Stimulated activated CD8-positive, alpha-beta memory T cell treated with anti-CD3 and anti-CD28 coated beads, Interleukin-15, amount 100 ng/mL, for 48 hours (primary cell): ENCODE measurements at places on chromosomes 7 and 10.

- no peak for DNase-seq
These were observed 9.3 kb upstream of the SPOCK2 start for GRCh38 chr10:72097448-72098300.

DNA sequence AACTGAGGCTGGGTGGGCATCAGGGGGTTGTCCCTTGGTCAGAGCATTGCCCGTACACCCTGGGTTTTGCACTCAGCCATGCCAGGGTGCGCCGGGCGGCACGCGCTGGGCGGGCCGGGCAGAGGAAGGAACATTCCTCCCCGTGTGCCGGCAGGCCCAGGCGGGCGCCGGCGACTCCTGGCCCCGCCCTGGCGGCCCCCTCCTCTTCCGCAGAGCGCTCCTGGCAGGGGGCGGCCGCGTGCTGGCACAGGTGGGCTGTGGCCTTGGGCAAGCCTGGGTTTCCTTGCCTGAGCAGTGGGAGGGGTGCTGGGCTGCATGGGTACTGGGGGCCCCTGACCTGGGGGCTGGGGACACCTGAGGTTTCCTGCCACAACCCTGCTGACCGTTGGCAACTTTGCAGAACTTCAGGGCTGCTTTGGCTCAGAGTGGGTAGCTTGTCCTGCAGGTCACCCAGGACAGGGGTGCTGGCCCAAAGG is 3.9 kb downstream of the LFNG start:
- DNase-seq, result no peak

GRCh38 chr10:9305018-9305655 is 1250.6 kb downstream of the GATA3 start:
- no peak for DNase-seq

GRCh38 chr10:88980247-88980646 is 10.4 kb upstream of the FAS start:
- no peak for DNase-seq

GRCh38 chr10:83205861-83206260 is 933.4 kb upstream of the GHITM start:
- DNase-seq, result no peak

- peak; percentile 56 for DNase-seq
These were observed 2.6 kb downstream of the MRPS33 start for GRCh38 chr7:141012044-141012685.

GRCh38 chr7:112371701-112372100 is 78.6 kb upstream of the IFRD1 start:
- DNase-seq, result no peak

DNA sequence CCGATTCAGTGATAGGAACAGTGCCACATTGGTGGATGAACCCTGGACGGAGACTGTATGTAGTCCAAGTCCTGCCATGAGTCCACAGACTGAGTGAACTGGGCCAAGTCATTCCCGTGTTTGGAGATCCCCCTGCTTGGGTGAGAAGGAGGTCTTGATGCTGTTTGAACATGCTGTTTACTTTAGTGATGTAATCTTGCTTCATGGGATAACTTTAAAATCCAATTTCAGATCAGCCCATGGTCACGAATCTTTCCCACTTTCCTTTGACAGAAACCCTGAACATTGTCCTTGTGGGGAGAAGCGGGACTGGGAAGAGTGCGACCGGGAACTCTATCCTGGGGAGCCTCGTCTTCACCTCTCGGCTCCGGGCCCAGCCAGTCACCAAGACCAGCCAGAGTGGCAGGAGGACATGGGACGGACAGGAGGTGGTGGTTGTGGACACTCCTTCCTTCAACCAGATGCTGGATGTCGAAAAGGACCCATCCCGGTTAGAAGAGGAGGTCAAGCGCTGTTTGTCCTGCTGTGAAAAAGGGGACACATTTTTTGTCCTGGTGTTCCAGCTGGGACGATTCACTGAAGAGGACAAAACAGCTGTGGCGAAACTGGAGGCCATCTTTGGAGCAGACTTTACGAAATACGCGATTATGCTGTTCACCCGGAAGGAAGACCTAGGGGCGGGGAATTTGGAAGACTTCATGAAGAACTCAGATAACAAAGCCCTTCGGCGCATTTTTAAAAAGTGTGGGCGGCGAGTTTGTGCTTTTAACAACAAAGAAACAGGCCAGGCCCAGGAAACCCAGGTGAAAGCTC is 26.6 kb downstream of the GIMAP8 start:
- DNase-seq, result no peak

GRCh38 chr7:150753826-150754603 is 16.8 kb downstream of the GIMAP5 start:
- no peak for DNase-seq

GRCh38 chr7:117153016-117153545 is 169.8 kb downstream of the WNT2 start:
- DNase-seq, result no peak

DNA sequence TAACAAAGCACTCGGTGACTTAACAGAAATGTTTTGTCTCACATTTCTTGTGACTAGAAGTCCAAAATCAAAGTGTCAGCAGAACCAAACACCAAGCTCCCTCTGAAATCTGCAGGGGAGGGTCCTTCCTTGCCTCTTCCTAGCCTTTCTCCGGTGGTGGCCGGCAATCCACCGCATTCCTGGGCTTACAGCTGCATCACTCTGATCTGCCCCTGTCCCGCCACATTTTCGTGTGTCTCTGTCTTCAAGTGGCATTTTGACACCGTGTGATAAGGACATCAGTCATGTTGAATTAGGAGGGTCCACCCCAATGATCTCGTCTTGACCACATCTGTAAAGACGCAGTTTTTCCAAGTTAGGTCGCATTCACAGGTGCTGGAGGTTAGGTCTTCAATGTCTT is 30.5 kb upstream of the TOMM7 start:
- no peak for DNase-seq

- DNase-seq, result no peak
These were observed 27.3 kb downstream of the TFAM start for GRCh38 chr10:58412502-58412961.

- no peak for DNase-seq
These were observed 15.1 kb downstream of the SNX10 start for GRCh38 chr7:26306790-26307189.

DNA sequence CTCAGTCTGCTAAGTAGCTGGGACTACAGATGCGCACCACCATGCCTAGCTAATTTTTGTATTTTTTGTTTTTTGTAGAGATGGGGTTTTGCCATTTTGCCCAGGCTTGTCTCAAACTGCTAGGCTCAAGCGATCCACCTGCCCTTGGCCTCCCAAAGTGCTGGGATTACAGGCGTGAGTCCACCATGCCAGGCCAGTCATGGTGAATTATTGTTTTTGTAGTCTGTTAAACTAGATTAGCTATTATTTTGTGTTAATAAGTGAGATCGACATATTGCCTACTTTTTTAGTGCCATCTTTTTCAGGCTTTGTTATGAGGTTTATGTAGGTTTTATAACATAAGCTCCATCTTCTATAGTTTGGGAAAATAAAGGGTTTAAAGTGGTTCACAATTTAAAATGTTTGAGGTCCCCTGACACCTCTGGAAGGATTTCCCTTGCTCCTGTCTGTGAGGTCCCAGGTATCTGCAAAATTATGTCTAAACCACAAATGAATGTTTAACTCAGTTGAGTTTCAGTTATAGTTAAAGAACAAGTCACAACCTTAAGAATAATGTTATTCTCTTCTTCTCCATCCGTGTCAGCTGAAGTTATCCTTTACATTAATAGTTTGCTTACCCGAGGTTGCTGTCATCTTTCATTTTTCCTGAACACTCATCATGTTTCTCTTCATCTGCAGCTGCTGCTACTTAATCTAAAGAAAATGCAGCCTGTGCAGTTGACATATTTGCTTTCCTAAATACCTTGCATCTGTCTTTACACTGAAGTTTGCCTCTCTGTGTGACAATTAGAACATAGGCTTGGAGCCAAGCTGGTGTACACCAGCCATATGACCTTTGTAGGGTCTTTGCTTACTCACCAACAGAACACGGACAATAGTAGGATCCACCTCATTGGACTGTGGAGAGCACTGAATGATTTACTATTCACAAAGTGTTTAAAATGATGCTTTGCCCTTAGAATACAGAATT is 8.9 kb upstream of the VSTM4 start:
- no peak for DNase-seq

DNA sequence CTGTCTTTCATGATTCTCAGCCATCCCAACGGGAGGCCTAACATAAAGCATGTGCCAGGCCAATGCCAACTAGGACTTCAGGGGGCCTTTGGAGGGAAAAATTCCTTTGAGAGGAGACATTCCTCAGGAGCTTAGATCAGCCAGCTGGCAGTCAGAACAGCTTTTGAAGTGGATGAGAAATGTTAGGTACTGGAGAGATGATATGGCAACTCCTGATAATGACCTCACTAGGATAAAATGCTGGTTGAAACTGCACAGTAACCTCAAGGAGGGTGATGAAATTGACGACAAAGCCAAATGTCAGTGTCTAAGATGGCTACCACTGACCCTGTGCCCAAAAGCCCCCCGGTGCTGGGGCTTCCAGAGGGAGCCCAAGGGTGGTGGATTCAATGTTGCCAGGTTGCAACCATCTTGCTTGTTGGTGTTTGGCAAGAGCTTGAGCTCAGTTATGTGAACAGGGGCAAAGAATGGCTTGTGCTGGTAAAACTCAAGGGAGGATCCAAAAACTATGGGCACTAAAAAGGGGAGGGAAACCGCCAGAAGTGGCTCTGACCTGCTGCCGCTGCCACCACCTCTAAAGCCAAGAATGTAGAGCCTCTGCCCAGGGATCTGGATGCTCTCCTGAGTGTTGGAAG is 121.2 kb downstream of the UBE2H start:
- no peak for DNase-seq

DNA sequence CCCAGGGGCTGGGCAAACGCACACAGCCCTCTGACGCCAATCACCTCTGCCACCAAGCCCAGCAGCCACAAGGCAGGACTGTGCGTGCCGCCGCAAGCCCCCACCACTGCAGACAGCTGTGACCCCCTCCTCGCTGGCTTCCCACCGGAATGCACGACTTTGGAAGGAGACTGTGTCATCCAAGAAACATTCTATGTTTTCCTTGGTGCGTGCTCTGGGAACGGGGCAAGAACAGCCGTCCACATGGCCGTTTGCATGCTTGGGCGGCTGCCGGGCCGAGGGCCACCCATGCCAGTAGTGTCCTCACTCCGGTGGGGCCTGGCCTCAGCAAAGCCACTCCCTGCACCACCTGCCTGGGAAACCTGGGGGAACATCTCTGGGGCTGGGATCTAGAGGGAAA is 17.6 kb upstream of the ELN start:
- no peak for DNase-seq

- DNase-seq, result no peak
These were observed 240.7 kb downstream of the PARD3 start for GRCh38 chr10:34574353-34574934.

DNA sequence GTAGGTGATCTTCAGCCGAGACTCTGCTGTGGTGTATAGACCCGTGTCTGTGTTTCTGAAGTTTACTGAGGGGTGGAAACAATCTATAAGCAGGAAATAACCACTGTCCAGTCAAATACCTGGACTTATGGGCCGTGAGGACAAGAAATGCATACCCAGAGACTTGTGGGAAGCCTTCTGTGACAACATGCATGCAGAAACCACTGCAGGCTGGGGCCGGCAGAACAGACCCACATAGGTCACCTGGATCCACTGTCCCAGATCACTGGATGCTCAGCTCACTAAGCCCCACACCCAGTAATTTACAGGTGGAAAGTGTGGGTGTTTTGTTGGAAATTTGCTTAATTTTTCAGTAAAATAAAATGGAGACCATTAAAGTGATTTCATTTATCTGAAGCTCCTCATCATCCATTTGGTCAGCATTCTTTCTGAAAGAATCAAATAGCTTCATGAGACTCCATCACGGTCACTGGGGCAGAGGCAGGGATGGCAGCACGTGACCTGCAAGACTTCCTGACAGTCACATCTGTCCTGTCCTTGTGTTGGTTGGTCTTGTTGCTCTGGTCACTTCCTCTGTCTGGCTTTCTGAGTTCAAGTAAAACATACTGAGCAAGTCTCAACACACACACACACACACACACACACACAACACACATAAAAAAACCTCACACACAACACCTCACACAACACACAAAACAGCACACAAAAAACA is 108.3 kb downstream of the TNS3 start:
- no peak for DNase-seq

DNA sequence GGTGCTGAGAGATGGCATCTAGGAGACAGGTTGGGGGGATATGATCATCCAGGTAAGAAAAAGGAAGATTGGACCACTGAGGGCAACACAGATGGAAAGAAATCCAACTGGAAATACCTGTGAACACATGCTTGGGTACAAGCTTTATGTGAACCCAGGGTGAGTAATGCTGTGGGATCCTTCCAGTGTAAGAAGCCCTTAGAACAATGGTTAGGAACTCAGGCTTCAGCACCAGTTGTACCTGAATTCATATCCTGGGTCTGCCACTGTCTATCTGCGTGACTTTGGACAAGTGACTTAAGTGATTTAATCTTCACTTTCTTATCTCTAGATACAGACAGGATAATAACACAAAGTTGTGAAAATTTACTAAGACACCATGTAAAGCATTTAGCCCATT is 131.0 kb downstream of the ST7 start:
- no peak for DNase-seq

DNA sequence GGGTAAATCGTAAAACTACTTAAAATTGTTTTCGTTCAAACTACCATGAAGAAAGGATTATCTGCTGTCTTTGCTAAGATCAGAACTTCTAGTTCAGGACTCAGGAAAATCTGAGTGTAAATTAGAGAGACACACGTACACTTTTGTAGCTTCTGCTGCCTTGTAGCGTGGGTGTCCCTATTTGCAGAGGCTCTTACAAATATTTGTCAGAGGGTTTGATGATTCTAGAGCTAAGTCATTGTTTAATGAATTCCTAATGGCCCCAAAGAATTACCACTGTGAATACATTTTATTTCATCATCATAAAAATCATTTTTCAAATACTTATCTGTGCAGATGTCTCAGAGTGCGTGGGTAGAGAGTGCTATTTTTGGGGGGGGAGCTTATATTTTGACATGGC is 314.9 kb downstream of the LRMDA start:
- no peak for DNase-seq

DNA sequence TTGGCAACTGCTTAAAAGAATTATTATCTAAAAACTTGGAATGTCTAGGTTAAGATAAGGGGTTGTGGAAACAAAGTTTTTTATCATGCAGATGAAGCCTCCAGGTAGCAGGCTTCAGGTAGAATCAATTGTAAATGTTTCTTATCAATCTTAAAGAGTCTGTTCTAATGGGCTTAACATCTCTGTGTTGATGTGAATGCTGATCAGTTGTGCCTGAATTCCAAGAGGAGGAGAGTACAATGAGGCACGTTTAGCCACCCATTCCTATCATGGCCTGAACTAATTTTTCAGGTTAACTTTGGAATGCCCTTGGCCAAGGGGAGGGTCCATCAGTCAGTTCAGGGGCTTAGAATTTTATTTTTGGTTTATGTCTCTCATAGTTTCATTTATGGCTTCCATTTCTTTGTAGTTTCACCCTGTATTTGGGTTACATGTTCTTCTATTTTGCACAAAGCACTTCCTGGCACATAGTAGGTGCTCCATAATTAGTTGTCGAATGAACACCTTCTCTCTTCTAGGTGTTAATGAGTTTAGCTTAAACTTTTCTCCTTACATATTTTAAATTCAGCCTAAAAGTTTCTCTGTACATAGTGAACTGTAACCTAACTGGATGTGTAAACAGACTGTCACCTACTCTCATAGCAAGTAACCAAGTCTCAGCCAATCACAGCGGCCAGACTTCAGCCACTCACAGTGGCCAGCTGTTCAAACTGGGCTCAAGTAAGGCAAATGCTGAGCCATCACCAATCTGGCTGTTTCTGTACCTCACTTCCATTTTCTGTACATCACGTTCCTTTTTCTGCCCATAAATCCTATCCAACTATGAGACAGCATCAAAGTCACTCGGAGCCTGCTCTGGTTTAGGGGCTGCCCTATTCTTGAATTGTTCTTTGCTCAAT is 34.7 kb downstream of the ALOX5 start:
- no peak for DNase-seq
